ENCODE measurements at places on chromosomes 5 and 9.
A peak's percentile ranks its signal among the peaks of the same experiment; 100 is the strongest.

DNA sequence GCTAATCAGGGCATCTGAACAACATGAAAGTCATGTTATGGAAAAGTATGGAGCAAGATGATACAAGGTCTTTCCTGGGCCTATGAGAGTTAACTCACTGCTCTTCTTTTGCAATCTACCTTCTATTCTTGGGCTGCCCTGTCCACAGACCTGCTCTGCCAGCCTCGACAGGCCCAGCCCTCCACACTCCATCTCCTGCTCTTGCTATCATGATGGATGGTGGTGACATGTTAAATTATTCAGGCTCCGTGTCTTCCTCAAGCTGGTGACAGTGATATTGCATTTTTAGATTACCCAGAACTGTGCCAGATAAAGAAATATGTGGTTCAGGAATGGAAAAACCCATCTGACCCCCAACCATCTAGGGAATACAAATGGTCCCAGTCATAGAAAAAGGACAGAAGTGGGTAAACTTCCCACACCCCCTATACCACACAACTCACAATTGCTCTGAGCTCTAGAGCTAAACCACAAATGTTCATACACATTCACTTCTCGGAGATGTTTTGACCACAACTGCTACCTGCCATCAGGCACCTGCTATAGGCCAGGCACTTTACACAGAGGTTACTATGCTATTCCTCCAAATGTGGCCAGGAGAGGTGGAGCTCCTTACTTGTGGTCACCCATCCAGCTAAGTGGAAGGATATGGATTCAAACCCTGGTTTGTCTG lies 311.3 kb downstream of the ASTN2 start:
- no peak for DNase-seq

DNA sequence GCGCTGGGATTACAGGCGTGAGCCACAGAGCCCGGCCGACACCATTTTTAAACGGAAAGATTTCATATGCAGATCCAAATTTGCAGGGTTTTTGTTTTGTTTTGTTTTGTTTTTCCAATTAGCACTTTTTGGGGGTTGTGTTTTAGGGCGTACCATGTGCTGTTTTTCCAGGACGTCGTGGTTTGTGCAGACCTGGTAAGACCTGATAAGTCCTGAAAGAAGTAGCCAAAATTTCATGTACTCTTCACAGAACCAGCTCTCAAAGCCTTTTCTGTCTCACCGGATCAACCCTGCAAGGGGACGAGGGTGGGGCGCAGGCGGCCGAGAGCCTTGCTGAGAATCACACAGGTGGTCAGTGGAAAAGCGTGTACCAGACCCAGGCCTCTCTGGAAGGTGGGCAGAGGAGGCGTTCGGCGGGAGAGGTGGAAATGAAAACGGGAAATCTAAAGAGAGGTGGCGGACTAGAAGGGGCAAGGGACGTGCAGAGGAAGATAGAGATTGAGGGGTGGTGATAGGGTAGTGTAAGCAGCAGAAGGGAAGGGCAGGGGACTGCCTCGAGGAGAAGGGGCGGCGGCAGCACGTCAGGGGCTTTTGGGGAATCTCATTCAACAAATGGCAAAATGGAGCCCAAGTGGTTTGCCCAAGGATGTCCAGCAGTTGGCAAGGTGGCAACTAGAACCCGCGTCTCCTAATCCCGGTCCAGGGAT lies 1.1 kb upstream of the FAF2 start:
- DNase-seq = no peak

- no peak for DNase-seq
Measured at GRCh38 chr9:72871685-72872084, 81.2 kb downstream of the ALDH1A1 start.

- peak; percentile 75 for DNase-seq
Measured at GRCh38 chr5:8750100-8750499, 795.8 kb downstream of the SEMA5A start.

DNA sequence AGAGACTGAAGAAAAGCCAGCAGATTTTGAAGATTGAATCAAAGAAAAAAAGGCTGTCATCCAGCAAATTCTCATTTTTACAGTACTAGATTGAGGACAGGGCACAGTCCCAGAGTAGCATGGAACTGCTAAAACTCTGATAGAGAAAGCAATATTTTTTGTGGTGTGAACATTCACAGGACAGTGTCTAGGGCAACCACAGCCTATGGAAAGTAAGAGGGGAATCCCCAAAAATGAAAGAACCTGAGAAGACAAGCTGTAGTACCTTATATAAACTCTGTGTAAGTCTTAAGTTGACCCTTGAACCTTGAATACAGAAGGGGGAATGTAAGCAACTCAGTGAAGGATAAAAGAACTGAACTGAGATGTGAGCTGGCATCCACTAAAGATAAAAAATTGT lies 540.3 kb downstream of the HINT1 start:
- no peak for DNase-seq

DNA sequence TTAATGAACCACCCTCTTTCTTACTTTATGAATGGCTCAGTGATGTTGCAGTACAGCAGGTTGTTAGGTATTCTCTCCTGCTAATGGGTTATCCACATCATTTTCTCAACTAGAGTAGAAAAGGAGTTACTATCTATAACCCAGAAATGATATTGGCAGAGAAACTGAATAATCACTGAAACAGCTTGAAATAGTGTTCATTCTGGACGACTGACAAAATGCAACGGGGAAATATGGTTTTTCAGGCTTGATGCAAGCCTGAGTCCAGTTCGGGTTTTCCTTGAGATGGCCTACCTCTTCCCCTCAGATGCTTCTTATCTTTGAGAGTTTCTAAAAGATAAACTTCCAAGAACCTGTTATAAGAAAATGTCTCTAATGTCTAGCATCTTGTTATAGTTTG lies 187.3 kb downstream of the RAB3C start:
- DNase-seq = no peak
